ENCODE measurements at places on chromosomes 13 and 19.

DNA sequence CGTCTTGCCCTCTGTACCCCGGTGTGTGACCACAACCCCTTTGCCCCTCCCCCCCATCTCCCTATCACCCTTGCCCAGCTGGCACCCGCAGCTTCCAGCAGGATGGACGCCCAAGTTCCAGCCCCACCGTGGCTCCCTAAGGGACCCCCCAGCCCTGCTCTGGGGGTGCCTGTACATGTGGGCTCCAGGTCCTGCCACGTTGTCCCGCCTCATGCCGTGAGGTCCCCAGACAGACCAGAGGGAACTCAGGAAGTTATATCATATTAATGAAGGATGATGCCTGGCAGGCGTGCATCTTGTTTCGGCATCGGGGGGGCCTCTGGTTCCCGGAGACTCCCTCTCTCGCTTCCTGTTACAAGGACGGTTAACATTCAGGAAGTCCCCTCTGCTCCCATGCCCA lies 1.6 kb upstream of the PTGIR start:
- DNase-seq = peak; percentile 63

DNA sequence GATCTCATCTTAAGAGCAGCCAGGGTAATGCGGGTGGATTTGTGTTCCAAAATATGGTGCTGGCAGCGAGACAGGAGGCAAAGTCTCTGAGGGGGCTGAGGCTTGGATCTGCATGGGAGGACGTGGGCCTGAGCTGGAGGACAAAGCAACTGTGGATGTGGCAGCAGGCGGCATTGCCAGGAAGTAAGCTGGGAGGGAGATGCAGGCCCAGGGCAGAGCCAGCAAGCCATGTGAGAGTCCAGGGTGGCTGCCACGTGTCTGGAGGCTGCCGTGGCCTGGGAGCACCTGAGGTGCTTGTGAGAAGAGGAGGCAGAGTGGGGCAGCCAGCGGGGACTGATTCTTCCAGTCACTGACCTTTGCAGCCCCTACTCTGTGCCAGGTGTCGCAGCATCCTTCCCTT lies 52.0 kb downstream of the DPF1 start:
- no peak for DNase-seq

GRCh38 chr13:77409412-77409811 lies 82.5 kb upstream of the MYCBP2 start:
- DNase-seq = no peak

DNA sequence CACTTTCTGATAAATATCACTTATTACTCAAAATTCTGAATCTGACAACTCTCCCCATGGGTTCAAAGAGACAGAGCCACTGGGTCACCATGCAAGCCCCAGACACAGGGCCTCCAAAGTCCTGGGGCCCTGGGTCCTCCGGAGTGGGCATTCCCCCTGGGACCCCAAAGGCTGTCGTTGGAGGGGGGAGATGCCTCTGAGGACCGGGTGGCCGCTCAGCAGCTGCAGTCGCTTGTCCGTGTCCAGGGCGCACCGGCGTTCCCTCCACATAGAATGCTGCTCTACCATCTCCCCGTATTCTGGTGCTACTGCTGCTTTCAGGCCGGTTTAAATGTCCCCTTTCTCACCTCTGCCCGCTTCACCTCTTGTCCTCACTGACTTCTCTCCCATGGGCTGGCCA lies 246.1 kb downstream of the TEX29 start:
- no peak for DNase-seq

DNA sequence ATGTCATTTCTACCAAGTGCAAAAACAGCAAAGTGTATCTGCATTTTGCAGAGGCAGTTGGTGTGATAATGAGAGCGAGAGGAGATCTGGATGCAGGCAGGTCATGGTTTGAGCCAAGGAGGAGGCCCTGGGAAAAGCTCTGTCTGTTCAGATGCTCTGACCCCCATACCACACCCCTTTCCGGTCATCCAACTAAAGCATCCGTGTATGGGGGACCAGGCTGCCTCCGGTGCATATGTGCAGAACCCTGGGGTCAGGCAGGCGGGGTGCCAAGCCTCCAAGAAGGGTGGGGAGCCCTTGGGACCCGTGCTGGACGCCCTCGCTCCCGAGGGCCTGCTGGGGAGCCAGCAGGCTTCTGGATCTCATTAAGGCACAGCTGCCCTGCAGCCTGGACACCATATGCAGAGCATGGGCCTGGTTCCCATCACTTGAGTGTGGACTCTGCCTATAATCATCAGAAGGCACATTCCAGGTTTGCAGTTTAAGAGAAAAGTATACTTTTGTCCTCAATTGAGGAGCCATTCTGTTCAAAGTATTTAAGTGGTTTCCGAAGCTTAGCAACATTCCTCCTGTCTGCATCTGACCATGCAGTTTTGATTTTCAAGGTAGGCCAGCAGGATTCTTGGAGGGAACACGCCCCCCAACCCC lies 56.1 kb downstream of the ALOX5AP start:
- DNase-seq = no peak

DNA sequence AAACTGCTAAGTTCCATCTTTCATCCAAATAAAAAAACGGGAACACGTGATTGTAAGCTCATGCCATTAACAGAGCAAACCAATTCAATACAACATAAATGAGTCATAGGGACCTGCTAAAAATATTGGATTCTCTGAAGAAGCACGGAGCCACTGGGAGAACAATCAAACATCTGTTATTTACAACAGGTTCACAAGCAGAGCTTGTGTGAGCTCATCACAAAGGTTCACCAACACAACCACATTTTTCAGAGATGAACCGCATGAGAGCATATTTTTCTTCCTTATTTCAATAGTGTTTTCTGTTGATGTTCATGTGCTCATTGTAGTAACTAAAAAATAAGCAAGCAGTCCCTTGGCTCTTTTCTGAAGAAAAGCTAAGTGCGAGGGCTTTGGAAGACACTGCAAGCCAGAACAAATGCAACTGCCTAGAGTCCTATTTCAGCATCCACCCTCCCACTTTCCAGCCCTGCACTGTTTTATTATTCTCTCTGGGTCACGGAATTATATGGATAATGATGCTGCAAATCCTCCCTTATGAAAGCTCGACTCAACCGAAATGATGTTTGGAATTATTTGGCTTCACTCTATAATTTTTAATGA lies 545.8 kb downstream of the LIG4 start:
- no peak for DNase-seq

DNA sequence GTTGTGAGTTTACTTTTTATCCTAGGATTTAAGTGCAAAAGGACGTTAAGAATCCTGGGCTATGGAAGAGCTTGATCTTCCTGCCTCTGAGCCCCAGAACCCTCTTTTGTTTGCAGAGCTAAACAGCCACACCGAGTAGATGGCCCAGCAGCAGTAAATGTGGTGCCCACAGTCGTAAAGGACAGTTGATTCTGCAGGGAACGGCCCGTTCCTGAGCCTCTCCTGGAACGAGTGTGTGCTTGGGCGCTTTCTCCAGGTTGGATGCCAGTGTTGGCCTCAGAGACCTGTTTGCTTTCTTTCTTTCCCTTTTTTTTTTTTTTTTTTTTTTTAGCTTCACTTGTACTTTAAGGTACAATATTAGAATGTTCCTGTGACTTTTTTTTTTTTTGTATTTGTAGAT lies 41.7 kb downstream of the SPATA13 start:
- DNase-seq = no peak

GRCh38 chr13:32309312-32310133 lies 5.6 kb downstream of the ZAR1L start:
- DNase-seq = no peak

GRCh38 chr13:68369739-68370138 lies 1139.6 kb upstream of the PCDH9 start:
- DNase-seq = no peak

- DNase-seq = no peak
Observed at GRCh38 chr13:46595885-46596275, 42.9 kb downstream of the LRCH1 start.

- DNase-seq = no peak
Observed at GRCh38 chr13:40269086-40269485, 397.4 kb downstream of the FOXO1 start.

All from right cardiac atrium (tissue), 5 donors.